Left colon (tissue), 2 donors: ENCODE measurements at places on chromosomes 7 and 10. TPM values are rescaled to one million over a fixed set of nuclear protein-coding genes. Genes with fewer than 3 reads are reported as not detected.

Gene TAS2R3
- 1.8 TPM for total RNA-seq

- DNase-seq = peak; percentile 79
Observed at GRCh38 chr7:132318352-132319318, 257.6 kb downstream of the PLXNA4 start.

DNA sequence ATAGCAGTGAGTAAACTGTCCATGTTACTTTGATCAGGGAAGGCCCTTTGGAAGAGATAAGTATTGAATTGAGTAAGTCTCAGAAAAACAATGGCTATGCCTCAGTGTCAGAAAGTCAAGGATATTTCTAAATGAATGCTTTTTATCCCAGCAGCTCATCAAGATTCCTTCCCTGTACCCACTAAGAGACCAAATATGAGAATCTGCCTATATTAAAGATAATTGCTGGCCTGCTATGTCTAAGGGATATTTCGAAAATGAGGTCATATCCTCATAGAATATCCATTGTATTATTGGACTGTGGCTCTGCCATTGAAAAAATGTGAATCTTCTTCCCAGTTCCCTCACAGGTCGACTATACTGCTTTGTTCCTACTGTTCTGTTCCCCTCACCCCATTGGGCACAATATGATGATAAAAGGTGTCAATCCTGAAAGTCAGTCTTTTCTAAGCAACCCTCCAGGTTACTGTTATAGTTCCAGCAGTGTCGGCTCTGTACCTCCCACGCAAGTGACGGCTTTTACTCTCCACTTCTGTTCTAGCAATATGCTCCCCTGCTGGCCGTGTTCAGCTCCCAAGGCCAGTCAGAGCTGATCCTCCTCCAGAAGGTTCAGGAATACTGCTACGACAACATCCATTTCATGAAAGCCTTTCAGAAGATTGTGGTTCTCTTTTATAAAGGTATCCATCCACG, 51.7 kb downstream of the BZW2 start:
- DNase-seq = no peak

DNA sequence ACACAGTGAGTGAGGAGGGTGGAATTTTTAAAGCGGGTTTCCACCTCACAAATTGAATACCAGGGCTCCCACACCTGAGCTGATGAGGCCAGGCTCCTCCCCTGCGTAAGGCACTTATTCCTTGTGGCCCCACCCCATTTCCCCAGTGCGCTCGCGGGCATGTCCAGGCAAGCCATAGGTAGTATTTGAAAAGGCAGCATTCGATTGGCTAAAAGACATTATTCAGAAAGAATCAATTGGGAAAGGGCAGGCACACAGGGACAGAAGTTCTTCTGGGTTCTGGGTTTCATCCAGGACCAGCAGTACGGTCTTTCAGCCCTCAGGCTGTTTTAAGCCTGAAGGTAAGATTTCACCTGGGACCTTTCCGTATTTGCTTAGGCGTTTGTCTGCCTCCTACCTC, 222.3 kb downstream of the BBS9 start:
- DNase-seq = no peak

GRCh38 chr7:92498557-92498956, 20.8 kb upstream of the ERVW-1 start:
- DNase-seq = no peak

DNA sequence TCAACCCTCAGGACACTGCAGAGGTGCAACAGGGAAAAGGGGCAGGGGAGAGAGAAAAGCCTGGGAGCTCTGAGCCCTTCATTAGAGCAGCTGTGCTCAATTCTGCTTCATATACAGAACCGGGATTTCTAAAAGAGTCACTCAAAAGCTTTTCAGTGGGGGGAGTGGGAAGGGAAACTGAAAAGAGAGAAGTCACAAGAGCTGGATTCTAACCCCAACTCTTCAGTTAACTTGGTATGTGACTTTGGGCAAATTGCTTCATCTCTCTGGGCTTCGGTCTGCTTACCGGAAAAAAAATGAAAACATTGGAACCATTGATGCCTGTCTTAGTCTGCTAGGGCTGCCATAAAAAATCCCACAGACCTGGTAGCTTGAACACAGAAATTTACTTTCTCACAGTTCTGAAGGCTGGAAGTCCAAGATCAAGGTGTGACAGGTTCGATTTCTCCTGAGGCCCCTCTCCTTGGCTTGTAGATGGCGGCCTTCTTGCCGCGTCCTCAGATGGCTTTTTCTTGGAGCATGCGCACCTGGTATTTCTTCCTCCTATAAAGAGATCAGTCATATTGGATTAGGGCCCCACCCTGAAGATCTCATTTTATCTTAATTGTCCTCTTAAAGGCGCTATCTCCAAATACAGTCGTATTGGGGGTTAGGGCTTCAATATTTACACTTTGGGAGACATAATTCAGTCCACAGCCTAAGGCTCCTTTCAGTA, 118.3 kb upstream of the KMT2E start:
- no peak for DNase-seq
